ENCODE measurements at places on chromosomes 7 and 10.

- no peak for DNase-seq
Observed at GRCh38 chr7:103382032-103382402, 34.6 kb downstream of the PSMC2 start.

DNA sequence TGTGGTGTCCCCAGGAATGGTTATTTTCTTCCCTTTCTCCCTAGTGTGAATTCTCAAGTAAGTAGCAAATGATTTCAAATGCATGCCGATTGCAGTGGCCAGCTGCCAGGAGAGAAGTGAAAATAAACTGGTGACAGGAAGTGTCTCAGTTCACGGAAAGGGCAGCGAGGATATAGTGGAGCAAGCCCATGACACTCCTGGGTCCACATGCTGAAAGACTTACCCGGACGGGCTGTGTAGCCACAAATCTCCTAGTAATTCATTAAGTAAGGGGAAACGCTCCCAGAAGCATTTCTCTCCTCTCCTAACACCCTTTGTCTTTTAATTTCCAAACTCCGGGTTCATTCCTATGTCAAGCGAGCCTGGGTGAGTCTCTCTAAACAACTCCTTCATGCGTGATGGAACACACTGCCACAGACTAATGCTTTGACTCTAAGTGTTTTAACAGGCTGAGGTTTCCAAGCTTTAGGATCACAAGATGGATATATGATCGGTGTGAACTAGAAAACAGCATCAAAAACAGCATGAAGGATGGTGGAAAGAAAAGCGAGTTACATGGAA is 125.6 kb downstream of the CYP26A1 start:
- peak; percentile 93 for DNase-seq

DNA sequence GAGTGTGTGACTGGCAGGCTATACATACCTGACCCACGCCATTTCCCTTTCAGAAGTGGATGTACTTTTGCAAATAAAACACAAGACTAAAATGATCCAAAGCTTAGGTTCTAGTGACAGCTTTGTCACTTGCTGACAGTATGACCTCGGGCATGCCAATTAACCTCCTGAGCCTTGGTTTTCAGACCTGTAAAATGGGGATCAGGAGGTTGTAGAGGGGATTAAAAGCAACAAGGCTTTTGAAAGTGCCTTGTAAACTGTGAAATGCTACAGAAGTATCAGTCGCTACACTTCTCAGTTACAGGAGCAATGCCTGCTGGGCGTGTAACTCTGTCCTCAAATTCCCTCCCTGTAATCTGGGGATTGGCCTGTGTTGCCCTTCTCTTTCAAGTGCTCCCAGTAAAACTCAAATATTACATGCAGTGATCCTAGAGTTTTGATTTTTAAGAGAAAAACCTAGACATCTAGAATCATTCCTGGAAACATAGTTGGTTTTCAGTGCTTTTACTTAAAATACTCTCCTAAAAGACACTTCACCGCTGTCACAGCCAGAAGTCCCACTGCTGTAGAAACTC is 8.8 kb upstream of the GRB10 start:
- no peak for DNase-seq

DNA sequence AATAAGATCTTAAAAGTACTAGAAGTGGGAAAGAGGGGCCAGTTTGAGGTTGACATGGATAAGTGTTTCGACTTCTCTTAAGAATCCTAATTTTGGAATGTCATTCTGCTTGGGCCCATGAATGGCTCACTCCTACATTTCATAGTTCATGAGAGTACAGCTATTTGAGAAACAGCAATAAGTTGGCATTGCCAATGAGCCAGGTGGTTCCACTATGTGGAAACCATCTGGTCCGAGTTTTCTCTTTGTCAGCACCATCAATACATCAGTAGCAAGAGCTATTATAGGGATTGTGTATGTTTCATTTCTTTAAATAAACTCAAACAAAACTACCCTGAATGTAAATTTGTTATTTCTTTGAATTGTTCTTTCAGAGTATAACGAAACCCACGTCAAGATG is 78.1 kb upstream of the NEBL start:
- DNase-seq = no peak

DNA sequence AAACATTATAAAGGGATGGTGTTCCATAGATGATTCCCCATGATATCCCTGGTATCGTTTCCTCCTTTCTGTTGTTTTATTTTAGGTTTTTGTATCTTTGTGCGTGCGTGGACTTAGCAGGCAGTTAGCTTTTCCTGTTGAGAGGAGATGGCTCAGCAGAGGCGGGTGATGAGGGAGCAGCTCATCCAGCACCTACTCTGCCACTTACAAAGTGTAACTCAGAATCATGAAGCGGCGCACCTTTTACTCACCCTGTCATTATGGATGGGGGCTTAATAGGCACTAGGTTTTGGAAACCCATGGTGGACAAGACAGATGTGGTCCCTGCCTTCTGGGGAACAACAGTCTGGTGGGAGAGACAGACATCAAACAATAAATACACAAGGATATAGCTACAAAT is 17.1 kb downstream of the FAM241B start:
- no peak for DNase-seq

DNA sequence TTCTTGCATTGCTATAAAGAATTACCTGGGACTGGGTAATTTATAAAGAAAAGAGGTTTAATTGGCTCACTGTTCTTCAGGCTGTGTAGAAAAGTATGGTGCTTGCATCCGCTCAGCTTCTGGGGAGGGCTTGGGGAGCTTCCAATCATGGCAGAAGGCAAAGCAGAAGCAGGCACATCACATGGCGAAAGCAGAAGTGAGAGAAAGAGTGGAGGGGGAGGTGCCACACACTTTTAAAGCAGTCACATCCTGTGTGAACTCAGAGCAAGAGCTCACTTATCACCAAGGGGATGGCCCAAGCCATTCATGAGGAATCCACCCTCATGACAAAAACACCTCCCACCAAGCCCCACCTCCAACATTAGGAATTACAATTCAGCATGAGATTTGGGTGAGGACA is 303.5 kb downstream of the OTUD1 start:
- no peak for DNase-seq

All from iris pigment epithelial cell (primary cell).